Psoas muscle (tissue), 8 donors: ENCODE measurements at places on chromosomes 6 and 20. TPM values are rescaled to one million over a fixed set of nuclear protein-coding genes. Genes with fewer than 3 reads are reported as not detected.

RPP40 gene
- 34.5 TPM for polyA plus RNA-seq

GDAP1L1 gene
- polyA plus RNA-seq, result not detected

PRND gene
- polyA plus RNA-seq, result not detected

TTLL9 gene
- 0.01 TPM for polyA plus RNA-seq
